ENCODE measurements at places on chromosomes 1 and 21. TPM values are rescaled to one million over a fixed set of nuclear protein-coding genes. Genes with fewer than 3 reads are reported as not detected.

Gene RAVER2
- total RNA-seq: 1.2 TPM

Gene SOX13
- total RNA-seq: 1.0 TPM

Gene DNASE2B
- total RNA-seq: not detected

Gene NECTIN4
- 0.08 TPM for total RNA-seq

Gene DYNLT5
- total RNA-seq: not detected

Gene DCST1
- total RNA-seq: not detected

Gene S100A7
- total RNA-seq: not detected

Gene SYPL2
- not detected for total RNA-seq

Gene PRKCZ
- 15.6 TPM for total RNA-seq

Gene SH2D1B
- total RNA-seq: not detected

Gene SPATC1L
- 10.6 TPM for total RNA-seq
